ENCODE measurements at places on chromosomes 5 and 9.

GRCh38 chr9:129352146-129352865 is 174.2 kb upstream of the IER5L start:
- DNase-seq, result no peak

DNA sequence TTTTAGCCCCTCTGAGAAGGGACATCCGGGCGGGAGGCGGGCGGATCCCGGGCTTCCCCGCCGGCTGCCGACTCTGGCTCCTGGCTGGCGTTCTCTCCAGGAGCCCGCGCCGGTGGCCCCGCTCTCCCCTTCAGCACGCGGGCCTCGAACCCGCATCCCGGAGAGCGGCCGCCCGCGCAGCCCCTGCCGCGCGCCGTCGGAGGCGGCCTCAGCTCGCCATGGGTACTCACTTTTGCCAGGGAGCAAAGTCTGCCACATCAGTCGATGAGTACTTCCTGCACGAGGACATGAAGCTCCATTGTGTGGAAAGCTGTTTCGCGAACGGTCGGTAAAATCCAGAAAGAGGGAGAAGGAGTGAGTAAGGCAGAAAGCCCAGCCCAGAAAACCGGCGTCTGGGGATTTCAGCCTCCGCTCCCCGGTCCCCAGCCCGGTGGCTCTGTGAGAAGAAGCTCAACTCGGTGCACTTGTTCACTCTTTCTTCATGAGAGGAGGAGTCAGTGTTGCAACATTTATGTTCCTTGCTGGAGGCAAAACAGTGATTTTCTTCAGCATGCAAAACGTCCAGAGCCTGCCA is at the start of gene PRLR:
TSS of gene PRLR (minus strand) at position 450 of the 574 bp plus-strand sequence. CDS start 140,867 bp downstream, outside the sequence.
- DNase-seq, result no peak

DNA sequence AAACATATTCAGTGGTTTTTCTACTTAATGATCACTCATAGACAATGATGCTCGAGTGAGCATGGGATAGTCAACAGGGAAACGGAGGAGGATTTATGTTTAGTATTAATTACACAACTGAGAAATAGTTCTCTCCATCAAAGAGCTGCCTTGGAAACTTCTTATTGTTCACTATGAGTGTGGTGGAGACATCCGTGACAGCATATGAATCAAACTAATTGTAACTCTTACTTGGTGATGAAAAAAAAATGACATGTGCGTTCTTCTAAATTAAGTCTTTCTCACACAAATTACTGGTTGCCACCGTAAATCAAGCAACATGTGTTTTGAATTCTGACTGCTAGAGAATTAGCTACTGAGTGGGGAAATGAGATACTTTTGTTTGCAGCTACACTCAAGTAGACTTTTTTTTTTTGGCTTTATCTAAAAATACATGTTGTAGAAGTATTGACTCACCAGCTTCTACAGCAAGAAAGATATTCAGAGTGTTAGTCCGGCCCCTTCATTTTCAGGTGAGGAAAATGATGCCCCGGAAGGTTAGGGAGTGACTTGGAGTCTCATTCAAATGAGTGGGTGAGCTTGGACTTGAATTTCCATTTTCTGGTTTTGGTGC is 179.4 kb downstream of the CFAP90 start:
- no peak for DNase-seq

DNA sequence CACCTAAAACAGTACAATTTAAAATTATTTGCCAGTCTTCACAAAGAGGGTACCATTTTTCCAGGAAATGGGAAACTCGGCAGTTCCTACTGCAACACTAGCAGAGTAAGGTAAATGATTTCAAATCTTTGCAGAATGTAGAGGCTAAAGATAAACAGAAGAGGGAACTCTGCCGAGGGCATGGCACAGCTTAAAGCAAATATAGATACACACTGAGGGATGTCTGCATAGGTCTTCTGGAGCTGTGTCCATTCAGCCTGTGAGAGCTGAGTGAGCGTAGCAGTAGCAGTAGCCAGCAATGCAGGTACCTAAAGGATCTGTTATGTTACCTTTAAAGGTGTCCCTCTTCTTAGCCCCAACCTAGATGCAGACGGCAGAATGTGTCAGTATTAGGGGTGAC is 17.5 kb downstream of the CDKL3 start:
- no peak for DNase-seq

DNA sequence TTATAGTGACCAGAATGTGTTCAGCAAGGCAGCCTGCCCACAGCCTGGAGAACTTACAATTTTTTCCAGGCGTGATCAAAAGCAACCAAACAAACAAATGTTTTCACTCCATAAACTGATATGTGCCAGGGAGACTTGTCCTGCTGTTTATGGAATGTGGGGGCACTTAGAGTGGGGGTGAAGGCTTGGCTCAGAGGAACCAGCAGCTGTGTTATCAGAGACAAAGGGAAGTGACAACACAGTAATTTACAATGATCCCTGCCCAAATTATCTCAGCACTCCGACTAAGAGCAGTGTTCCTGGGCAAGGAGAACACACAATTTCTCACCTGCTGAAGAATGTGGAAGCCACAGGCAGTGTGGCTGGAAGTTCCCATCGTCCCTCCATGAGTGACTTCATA is 429.1 kb upstream of the IRX4 start:
- no peak for DNase-seq

DNA sequence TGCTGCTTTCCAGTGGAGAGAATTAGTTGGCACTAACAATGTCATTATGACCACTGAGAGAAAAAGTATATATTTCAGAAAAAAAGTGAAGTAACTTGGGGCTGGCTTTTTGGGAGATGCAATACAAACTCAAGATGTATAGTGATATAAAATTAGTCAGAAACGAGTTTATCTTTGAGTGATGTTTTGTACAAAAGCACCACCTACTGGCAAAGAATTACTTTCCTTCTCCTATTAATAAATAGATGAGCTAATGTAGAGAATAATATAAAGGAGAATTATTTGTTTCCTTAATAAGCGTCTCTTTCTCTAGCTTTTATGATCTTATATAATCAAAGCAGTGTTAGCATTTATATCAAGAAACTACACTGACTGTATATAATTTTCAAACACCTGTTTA is 158.8 kb downstream of the MEF2C start:
- no peak for DNase-seq

GRCh38 chr5:13865312-13865711 is 79.2 kb downstream of the DNAH5 start:
- DNase-seq, result no peak

- DNase-seq, result no peak
Observed at GRCh38 chr9:33227741-33228140, 12.2 kb upstream of the SPINK4 start.

- DNase-seq, result no peak
Observed at GRCh38 chr9:34272101-34272541, 56.9 kb downstream of the KIF24 start.

- DNase-seq, result no peak
Observed at GRCh38 chr9:36037549-36038122, 923 bp downstream of the RECK start.

GRCh38 chr9:130636648-130637020 is 27.8 kb upstream of the PRDM12 start:
- DNase-seq, result no peak

DNA sequence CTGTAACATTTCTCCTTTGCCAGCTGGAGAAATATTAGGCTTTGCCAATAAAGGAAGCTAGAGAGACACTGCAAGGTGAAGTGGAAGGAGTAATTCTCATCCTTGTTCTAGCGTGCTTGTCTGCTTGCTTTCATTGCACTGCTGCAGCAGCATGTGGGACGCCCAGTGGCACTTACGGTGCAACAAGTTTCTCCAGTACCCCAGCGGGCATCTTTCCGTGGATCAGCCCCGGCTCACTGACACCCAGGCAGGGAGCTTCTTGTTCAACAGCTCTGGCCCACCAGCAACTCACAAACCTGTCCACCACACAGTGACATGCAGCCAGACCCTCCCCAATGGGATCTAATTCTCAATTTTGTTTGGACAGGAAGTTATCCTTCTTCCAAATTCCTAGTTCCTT is 233.2 kb downstream of the GLIS3 start:
- no peak for DNase-seq

- no peak for DNase-seq
Observed at GRCh38 chr9:104817437-104817836, 53.5 kb downstream of the NIPSNAP3B start.

DNA sequence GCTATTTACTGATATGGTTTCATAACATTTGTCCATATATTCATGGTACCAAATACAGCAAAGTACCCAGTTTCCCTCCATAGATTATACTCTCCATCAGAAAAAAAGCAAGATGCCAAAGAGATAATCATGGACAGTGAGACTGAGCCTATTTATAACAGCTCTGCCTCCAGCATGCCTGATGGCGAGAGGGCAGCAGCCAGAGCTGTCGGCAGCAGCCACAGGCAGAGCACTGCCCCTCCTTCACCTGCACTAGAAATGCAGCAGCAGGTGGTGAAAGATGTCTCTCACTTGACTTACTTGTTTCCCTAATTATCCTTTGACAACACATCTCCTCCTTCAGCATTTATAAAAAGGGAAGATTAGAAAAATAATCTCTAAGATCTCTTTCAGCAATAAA is 32.4 kb downstream of the CTNNAL1 start:
- no peak for DNase-seq

GRCh38 chr5:68303038-68303738 is 87.6 kb downstream of the PIK3R1 start:
- DNase-seq, result no peak

GRCh38 chr9:127814619-127815511 is 12.2 kb downstream of the FPGS start:
- no peak for DNase-seq

DNA sequence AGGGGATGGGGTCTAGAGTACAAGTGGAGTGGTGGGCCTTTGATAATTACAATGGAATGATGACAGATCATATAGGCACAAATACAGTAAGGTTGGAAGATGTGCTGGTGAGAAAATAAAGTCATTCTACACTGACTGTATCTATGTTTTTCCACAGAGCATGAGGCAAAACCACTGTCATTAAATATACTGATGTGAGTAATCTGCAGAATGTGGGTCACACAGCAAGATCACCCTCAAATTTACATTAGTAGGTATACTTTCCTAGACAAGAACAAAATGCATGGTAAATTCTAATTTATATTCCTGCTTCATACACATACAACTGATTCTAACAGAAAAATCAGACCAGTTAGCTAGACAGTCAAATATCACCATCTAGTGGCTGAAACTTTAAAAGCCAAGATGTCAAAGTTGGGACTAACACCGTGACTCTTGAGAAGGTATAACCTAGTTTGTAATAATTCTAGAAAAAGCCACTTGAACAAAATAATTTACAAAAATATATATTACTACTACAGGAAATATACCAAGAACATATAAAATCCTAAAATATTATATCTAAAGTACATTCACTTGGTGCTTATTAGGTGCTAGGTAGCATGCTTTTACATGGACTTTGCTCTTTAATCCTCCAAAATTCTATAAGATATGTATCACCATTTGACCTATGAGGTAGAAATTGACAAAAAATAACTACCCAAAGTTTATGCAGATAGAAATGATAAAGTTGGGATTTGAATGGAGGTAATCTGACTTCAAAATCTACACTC is 19.5 kb downstream of the TTC33 start:
- DNase-seq, result no peak

DNA sequence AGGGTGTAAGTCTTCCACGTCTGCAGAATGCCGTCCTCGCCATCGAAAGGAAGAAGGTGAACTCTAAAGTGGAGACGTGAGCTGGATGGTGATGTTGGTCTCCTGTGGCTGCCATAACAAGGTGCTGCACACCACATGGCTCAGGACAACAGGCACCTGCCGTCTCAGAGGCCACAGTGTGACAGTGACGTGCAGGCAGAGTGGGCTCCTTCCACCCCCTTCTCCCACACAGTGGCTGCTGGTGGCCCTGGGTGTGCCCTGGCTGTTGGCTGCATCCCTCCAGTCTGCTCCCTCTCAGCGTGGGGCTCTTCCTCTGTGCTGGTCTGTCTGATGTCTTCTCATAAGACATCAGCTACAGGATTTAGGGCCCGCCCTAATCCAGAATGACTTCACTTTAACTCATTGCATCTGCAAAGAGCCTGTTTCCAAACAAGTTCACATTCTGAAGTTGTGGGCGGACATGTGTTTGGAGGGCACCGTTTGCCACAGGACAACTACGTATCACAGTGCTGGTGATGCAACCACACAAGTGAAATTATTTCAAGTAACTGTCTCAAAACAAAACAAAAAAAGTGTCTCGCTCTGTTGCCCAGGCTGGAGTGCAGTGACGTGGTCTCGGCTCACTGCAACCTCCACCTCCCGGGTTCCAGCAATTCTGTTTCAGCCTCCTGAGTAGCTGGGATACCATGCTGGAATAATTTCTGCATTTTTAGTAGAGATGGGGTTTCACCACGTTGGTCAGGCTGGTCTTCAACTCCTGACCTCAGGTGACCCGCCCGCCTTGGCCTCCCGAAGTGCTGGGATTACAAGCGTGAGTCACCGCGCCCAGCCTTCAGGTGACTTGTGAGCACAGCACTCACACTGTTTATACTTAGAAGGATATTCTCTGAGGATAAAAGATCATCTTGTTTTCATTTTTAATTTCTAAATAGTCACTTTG is 31.2 kb upstream of the CLPTM1L start:
- DNase-seq, result no peak
